ENCODE measurements at places on chromosomes 5 and 9.

DNA sequence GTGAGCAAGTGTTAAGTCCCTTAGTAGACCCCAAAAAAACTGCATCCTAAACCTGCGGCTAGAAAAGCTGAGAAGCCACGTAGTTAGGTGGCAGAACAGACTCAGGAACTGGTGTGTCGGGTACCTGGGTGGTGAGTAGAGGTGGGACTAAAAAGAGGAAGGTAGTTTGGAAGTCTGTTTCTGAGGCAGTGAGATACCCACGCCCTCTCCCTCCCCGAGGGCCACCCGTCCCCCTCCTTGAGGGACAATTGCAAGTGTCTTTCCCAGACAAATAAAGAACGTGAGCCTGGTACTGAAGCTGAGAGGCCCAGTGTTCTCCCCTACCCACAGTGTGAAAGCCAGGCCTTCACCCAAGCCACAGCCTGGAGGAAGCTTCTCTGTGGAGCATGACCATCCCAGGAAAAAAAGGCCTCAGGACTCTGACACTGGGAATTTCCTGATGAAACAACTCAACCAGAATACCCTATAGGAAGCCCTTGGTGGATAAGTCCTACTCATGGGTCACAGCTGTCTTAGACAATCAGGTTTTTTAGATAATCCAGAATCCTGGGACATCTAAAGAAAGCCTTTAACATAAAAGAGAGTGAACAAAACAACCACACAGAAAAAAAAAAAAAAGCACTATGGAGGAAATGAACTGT is 7.0 kb upstream of the CD74 start:
- H3K27me3 ChIP-seq: no peaks in the 10 kb centered on the region
- H3K27ac ChIP-seq: no peak overlapping the region
- no peak overlapping the region for H3K4me3 ChIP-seq
- no peaks in the 10 kb centered on the region for H3K36me3 ChIP-seq
- DNase-seq: no peak
- no peaks in the 10 kb centered on the region for H3K4me1 ChIP-seq

DNA sequence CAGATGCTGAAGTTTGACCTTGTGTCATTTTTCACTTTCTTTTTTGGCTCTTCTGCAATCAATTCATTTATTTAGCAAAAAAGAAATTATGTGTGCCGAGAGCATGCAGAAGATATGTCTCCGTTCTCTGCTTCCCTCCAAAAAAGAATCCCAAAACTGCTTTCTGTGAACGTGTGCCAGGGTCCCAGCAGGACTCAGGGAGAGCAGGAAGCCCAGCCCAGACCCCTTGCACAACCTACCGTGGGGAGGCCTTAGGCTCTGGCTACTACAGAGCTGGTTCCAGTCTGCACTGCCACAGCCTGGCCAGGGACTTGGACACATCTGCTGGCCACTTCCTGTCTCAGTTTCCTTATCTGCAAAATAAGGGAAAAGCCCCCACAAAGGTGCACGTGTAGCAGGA is 2.4 kb downstream of the FGFR4 start:
- DNase-seq: no peak
- peaks cover 21% of the 10 kb centered on the region for H3K4me1 ChIP-seq
- peaks cover 3% of the 10 kb centered on the region for H3K36me3 ChIP-seq

DNA sequence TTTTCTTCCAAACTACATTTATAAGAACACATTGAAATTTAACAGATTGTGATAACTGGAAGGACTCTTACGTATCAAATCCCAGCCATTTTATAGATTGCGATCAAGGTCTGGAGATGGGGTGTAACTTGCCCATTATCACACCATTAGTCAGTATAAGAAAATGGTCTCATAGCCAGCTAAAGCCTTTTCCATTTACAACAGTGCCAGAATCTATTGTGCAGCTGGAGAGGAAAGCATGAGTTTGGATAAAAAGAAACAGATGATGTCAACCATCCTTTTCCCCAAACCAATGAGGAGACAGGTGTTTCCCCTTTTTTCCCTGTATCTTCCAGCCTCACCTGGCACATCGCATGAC is 658.8 kb downstream of the ACTL7B start:
- no peak for DNase-seq
- no peaks in the 10 kb centered on the region for H3K36me3 ChIP-seq
- no peaks in the 10 kb centered on the region for H3K27me3 ChIP-seq
- no peak overlapping the region for H3K4me3 ChIP-seq

DNA sequence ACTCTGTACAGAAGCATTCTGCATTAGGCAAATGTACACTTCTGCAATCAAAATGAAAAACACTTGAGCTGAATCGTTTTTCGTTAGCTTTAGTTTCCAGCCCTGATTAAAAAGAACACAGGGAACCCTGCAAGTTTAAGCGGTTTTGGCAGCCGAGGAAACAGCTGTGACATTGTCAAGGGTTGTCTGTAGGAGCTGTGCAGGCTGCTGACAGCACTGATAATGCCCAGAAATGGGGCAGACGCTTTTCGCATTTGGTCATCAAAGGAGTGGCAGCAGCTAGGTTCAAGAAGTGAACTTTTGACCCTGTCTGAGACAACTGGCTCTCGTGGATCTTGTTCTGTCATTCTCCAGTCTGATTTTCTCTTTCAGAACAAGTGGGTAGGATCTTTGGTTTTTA is 165.6 kb upstream of the CCDC152 start:
- H3K36me3 ChIP-seq: no peaks in the 10 kb centered on the region
- peaks cover 6% of the 10 kb centered on the region for H3K4me1 ChIP-seq
- H3K4me3 ChIP-seq: no peak overlapping the region
- no peaks in the 10 kb centered on the region for H3K27me3 ChIP-seq

DNA sequence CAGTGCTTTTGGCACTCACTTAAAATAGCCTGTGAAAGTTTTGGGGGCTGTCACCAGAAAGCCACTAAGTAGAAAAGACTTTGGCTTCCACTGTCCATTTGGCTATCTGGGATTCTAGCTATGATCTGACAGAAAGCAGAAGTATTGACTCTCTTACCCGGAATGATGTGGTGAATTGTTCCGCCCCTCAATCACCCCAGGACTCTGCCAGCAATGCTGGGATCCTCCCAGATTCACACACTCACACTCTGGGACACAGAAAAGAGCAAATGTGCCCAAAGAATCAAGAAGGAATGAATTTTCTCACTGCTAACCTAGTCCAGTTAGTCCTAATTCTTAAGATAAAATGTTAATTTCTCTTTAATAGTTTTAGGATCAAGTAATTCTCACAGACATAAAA is 576.9 kb downstream of the BNC2 start:
- no peak overlapping the region for H3K27ac ChIP-seq
- no peak for DNase-seq
- no peaks in the 10 kb centered on the region for H3K4me1 ChIP-seq
- no peaks in the 10 kb centered on the region for H3K27me3 ChIP-seq
- H3K36me3 ChIP-seq: no peaks in the 10 kb centered on the region

DNA sequence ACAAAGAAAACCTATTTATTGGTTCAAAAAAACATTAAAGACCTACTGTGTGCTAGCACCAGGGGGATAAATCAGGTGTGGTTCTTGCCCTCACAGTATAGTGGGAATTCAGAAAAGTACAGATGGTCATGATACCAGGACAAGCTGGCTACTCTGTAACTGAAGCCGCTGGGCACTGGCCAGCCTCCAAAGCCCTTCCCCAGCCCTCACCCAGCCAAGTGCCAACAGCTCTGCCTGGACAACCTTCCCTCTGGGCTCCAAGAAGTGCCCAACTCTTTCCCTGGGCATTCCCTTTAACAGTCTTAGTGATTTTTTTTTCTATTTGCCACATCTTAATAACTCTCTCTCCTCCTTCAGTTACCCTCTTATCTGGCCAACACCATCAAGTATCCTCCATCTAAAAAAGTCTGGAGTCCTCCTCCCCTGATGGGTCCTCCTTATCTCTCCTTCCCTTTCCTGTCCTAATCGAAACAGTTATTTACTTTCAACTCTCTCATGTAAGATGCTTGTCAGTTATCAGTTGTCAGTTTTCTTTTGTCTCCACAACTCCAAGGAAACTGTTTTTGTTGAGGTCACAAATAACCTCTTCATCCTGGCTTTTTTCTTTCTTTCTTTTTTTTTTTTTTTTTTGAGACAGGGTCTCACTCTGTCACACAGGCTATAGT is 13.3 kb upstream of the SEPTIN8 start:
- no peaks in the 10 kb centered on the region for H3K36me3 ChIP-seq
- H3K27ac ChIP-seq: no peak overlapping the region
- no peak overlapping the region for H3K4me3 ChIP-seq
- DNase-seq: no peak

- no peaks in the 10 kb centered on the region for H3K36me3 ChIP-seq
- no peak overlapping the region for H3K4me3 ChIP-seq
- H3K4me1 ChIP-seq: no peaks in the 10 kb centered on the region
- H3K27ac ChIP-seq: no peak overlapping the region
- no peaks in the 10 kb centered on the region for H3K27me3 ChIP-seq
These were observed 82.9 kb downstream of the CACNA1B start for GRCh38 chr9:137960496-137960895.

DNA sequence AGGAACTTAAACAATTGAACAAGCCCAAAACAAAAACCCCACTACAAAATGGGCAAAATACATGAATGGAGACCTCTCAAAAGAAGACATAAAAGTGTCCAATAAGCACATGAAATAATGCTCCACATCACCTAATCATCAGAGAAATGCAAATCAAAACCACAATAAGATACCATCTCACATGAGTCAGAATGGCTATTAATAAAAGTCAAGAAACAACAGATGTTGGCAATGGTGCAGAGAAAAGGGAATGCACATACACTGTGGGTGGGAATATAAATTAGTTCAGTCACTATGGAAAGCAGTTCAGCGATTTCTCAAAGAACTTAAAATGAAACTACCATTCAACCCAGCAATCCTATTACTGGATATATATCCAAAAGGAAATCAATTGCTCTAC is 337.4 kb upstream of the GRIA1 start:
- no peak overlapping the region for H3K27ac ChIP-seq
- DNase-seq: no peak
- no peak overlapping the region for H3K4me3 ChIP-seq
- no peaks in the 10 kb centered on the region for H3K4me1 ChIP-seq
- H3K36me3 ChIP-seq: no peaks in the 10 kb centered on the region
- H3K27me3 ChIP-seq: no peaks in the 10 kb centered on the region

GRCh38 chr5:111639912-111640311 is 117.1 kb downstream of the NREP start:
- no peak overlapping the region for H3K27ac ChIP-seq
- no peaks in the 10 kb centered on the region for H3K36me3 ChIP-seq
- H3K4me1 ChIP-seq: no peaks in the 10 kb centered on the region
- H3K27me3 ChIP-seq: no peaks in the 10 kb centered on the region
- no peak for DNase-seq

DNA sequence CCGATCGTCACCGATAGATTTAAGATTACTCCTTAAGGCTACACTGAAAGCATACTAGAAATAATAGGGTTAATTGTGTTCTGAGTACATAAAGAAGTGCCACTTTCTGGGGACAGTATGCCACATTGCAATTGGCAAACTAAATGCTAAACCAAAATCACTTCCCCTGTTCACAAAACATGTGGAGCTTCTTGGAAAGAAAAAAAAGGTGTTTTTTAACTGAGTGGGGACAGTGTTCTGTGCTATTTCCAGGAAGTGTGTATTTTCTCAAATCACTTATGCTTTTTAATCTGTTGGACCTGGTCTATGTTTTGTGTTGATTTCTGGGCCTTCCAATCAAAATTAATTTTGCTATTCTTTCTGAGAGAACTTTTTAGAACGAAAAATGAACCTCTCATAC is 149.3 kb upstream of the MPDZ start:
- no peak overlapping the region for H3K27ac ChIP-seq
- no peak for DNase-seq
- no peaks in the 10 kb centered on the region for H3K4me1 ChIP-seq
- peaks cover 3% of the 10 kb centered on the region for H3K27me3 ChIP-seq

DNA sequence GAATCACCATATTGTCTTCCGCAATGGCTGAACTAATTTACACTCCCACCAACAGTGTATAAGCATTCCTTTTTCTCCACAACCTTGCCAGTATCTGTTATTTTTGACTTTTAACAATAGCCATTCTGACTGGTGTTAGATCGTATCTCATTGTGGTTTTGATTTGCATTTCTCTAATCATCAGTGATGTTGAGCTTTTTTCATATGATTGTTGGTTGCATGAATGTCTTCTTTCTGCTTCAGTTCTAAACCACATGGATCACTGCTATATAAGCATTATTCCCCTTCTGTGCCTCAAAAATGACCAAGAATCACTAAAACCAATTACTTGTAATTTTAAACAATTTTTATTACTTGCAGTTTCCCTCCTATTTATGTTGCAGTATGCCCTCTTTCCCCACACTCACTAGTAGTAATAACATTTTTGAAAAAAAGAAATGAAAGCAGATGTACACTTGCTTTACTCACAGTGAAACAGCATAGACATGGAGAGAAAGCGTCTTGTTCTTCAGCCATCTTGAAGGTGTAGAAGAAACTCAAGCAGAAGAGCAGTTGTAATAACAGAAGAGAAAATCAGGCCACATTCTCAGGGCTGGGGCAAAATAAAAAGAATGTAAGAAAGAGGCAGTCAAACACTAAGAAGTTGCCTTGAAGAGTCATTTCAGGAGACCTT is 4.5 kb upstream of the TMEM252 start:
- H3K27ac ChIP-seq: peak overlapping the region; percentile 38
- H3K36me3 ChIP-seq: no peaks in the 10 kb centered on the region
- no peak overlapping the region for H3K4me3 ChIP-seq
- DNase-seq: no peak
- H3K27me3 ChIP-seq: no peaks in the 10 kb centered on the region

DNA sequence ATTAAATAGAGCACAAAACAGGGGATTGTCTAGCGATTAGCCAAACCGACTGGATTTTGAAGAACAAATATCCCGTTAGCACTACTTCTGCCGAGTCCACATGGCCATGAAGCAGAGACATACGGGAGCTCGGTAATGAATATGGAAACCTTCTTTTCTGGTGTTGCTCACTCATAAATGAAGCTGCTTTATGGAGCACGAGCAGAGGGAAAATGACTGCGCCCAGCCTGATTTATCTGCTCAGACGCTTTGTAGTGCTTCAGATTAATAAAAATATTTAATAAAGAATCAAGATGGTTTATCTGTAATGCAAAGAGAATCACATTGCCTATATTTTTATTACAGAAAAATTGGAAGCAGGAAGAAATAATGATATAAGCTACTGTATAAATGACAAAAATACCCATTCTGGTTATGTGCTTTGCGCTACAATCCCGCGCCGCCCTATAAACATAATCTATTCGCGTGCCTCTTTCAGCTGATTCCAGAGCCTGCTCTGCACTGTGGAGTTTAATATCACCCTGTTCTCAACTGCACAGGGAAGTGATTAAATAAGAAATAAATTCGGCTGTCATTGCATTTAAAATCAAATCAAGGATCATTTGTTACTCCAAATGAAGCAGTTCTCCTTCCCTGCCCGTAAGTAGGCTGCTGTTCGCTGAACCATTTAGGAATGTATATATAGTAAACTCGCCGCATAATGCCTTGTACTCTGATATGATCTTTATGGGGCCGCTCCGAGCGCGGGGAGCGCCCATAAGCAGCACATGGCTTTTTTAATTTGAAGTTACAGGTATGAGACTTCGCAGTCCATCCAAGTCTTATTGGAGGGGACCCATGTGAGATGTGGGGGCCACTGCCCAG is 22.3 kb upstream of the UBAC1 start:
- no peak overlapping the region for H3K27ac ChIP-seq
- H3K4me3 ChIP-seq: no peak overlapping the region
- H3K4me1 ChIP-seq: no peaks in the 10 kb centered on the region
- DNase-seq: no peak
- H3K27me3 ChIP-seq: no peaks in the 10 kb centered on the region

GRCh38 chr5:54611290-54611951 is 93.9 kb downstream of the SNX18 start:
- H3K27ac ChIP-seq: no peak overlapping the region
- H3K36me3 ChIP-seq: no peaks in the 10 kb centered on the region
- H3K4me3 ChIP-seq: no peak overlapping the region
- no peak for DNase-seq
